ENCODE measurements at places on chromosomes 5 and 9.
A peak's percentile ranks its signal among the peaks of the same experiment; 100 is the strongest.

DNA sequence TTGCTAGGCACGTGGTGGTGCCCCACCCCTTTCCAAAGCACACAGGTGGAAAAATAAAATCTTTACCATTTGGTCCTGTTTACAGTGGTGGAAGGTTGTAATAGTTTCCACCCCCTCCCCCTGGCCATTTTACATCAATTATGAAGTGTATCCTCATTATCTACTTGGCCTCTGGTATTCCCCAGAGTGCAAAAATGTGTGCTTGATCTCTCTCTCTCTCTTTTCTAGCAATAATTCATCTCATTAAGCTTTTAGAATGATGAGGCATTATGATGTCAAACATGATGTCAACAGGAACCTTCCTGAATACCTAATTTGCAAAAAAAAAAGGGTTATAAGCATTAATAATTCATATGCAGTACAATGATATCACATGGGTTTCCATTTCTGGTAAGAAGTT lies 3.1 kb downstream of the PDE8B start:
- no peak for DNase-seq
- H3K4me1 ChIP-seq = no peaks in the 10 kb centered on the region
- no peaks in the 10 kb centered on the region for H3K36me3 ChIP-seq
- no peak overlapping the region for H3K27ac ChIP-seq
- H3K27me3 ChIP-seq = peaks cover 57% of the 10 kb centered on the region

GRCh38 chr9:5688109-5688508 lies 59.2 kb downstream of the RIC1 start:
- H3K27me3 ChIP-seq = no peaks in the 10 kb centered on the region
- DNase-seq = peak; percentile 31
- no peak overlapping the region for H3K4me3 ChIP-seq
- peaks cover 6% of the 10 kb centered on the region for H3K4me1 ChIP-seq
- H3K27ac ChIP-seq = no peak overlapping the region

GRCh38 chr9:35731415-35732184 lies 395 bp downstream of the TLN1 start:
- DNase-seq = no peak
- peaks cover 10% of the 10 kb centered on the region for H3K36me3 ChIP-seq
- peak overlapping the region; percentile 99 for H3K4me3 ChIP-seq
- H3K4me1 ChIP-seq = peaks cover 23% of the 10 kb centered on the region
- H3K27ac ChIP-seq = peak overlapping the region; percentile 90

- peaks cover 3% of the 10 kb centered on the region for H3K36me3 ChIP-seq
- H3K27me3 ChIP-seq = no peaks in the 10 kb centered on the region
- no peak overlapping the region for H3K4me3 ChIP-seq
Observed at GRCh38 chr9:120652934-120653333, 61.3 kb downstream of the MEGF9 start.

- no peak overlapping the region for H3K27ac ChIP-seq
- H3K27me3 ChIP-seq = no peaks in the 10 kb centered on the region
- DNase-seq = no peak
- peaks cover 3% of the 10 kb centered on the region for H3K4me1 ChIP-seq
- H3K36me3 ChIP-seq = no peaks in the 10 kb centered on the region
Observed at GRCh38 chr5:143140492-143141203, 262.8 kb downstream of the NR3C1 start.

DNA sequence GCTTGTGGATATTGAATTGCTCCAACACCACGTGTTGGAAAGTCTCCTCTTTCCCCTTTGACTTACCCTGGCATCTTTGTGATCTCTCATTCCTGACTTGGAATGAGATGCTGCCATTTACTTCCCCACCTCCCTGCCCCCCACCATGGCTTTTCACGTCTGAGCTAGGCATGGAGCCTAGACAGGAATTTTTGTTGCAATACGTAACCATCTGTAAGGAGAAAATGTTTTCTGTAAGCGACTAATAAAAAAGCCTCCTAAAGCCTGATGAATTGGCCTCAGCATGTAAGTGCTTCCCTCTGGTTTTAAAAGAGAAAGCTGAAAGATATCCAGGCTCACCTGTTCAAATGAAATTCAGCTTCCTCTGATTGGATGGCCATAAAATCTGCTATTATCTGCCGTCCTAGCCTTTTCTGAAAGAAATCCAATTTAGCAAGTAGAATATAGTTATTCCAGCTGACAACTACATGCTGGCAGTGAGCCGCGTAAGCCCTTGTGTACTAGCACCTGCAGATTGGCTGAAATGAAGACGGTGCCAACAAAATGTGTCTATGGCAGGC lies 200.1 kb downstream of the NSG2 start:
- no peak overlapping the region for H3K4me3 ChIP-seq
- H3K36me3 ChIP-seq = no peaks in the 10 kb centered on the region
- H3K27me3 ChIP-seq = no peaks in the 10 kb centered on the region
- no peak overlapping the region for H3K27ac ChIP-seq
- H3K4me1 ChIP-seq = no peaks in the 10 kb centered on the region

GRCh38 chr5:62600560-62601252 lies 22.1 kb downstream of the LRRC70 start:
- no peaks in the 10 kb centered on the region for H3K27me3 ChIP-seq
- H3K4me1 ChIP-seq = no peaks in the 10 kb centered on the region
- DNase-seq = no peak
- H3K4me3 ChIP-seq = no peak overlapping the region

GRCh38 chr5:82413302-82414040 lies 135.3 kb upstream of the RPS23 start:
- peak; percentile 83 for DNase-seq
- H3K27ac ChIP-seq = peak overlapping the region; percentile 100
- no peaks in the 10 kb centered on the region for H3K27me3 ChIP-seq
- no peak overlapping the region for H3K4me3 ChIP-seq
- no peaks in the 10 kb centered on the region for H3K36me3 ChIP-seq

DNA sequence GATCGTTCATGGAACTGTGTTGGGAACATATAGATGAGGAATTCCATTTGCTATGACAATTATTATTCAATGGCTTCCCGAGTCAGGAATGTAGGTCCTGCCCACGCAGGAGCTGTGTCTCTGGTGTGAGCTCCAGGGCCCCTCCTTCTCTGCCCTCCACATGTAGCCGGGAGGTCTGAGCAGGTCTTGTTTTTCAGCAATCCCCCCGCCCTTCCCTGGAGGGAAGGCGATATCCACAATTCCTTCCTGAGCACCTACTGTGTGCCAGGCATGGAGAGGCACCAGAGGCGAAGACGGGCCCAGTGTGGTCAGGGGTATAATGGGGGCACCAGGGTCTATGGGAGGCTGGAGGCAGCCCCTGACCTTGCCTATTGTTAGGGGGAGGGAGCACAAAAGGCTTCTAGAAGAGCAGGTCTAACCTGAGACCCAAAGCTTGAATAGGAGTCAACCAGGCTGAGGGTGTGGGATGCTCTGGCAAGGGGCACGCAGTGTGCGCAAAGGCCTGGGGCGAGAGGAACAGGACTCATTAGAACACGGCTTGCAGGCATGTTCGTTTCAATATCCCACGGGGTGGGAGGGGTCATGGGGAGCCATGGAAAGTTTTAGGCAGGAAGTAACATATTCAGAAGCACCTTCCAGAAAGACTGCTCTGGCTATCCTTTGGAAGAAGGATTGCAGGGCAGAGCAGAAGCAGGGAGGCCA lies 154.9 kb downstream of the C9orf50 start:
- no peak overlapping the region for H3K27ac ChIP-seq
- peaks cover 16% of the 10 kb centered on the region for H3K4me1 ChIP-seq
- no peak overlapping the region for H3K4me3 ChIP-seq
- no peaks in the 10 kb centered on the region for H3K36me3 ChIP-seq

DNA sequence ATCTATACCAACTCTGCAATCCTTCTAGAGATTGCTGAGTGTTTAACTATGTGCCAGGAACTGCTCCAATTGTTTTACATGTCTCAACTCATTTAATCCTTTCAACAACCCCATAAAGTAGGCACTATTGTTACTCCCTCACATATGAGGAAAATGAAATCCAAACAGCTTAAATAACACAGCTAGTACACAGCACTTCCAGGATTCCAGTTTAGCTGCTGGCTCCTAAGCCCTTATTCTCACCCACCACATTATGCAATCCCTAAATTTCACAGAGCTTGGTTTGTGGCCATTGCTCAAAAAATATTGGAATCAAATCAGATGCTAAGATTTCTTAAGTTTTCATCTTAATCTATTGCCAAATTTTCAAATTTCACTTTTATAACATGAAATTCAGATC lies 84.9 kb downstream of the PRELID2 start:
- H3K36me3 ChIP-seq = no peaks in the 10 kb centered on the region
- no peaks in the 10 kb centered on the region for H3K27me3 ChIP-seq
- H3K4me1 ChIP-seq = 0 out of 2 replicates have a peak, but pooled peaks cover 4% of the 10 kb centered on the region

GRCh38 chr5:88045931-88046461 lies 222.6 kb downstream of the TMEM161B start:
- no peak overlapping the region for H3K27ac ChIP-seq
- H3K4me3 ChIP-seq = no peak overlapping the region
- no peaks in the 10 kb centered on the region for H3K27me3 ChIP-seq
- H3K36me3 ChIP-seq = no peaks in the 10 kb centered on the region

DNA sequence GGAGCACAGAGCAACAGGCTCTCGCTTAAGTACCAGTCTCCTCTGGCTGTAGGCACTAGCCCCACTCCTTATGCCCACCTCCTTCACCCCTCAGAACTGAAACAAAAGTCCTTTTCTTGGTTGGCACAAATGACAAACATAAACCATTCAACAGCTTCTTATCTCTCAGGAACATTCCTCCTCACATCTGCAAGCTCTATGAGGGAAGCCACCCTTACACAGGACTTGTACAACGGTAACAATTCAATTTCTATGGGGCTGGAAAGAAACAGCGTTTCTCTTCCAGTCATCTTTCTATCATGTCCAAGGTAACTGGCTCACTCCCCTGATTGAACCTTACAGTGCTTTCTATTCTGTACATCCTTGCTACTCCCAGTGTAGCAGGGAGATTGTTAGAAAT lies 74.1 kb downstream of the CSF2 start:
- no peak overlapping the region for H3K4me3 ChIP-seq
- no peak for DNase-seq
- H3K36me3 ChIP-seq = no peaks in the 10 kb centered on the region
- H3K27ac ChIP-seq = no peak overlapping the region

- H3K27ac ChIP-seq = no peak overlapping the region
- H3K27me3 ChIP-seq = no peaks in the 10 kb centered on the region
- no peaks in the 10 kb centered on the region for H3K4me1 ChIP-seq
- H3K36me3 ChIP-seq = peaks cover 25% of the 10 kb centered on the region
- peak; percentile 26 for DNase-seq
Observed at GRCh38 chr5:74772359-74772758, 5.3 kb downstream of the NSA2 start.

- H3K36me3 ChIP-seq = no peaks in the 10 kb centered on the region
- peaks cover 5% of the 10 kb centered on the region for H3K4me1 ChIP-seq
- no peaks in the 10 kb centered on the region for H3K27me3 ChIP-seq
- H3K27ac ChIP-seq = no peak overlapping the region
- no peak for DNase-seq
Observed at GRCh38 chr9:137432687-137433348, 8.3 kb downstream of the ENTPD8 start.

DNA sequence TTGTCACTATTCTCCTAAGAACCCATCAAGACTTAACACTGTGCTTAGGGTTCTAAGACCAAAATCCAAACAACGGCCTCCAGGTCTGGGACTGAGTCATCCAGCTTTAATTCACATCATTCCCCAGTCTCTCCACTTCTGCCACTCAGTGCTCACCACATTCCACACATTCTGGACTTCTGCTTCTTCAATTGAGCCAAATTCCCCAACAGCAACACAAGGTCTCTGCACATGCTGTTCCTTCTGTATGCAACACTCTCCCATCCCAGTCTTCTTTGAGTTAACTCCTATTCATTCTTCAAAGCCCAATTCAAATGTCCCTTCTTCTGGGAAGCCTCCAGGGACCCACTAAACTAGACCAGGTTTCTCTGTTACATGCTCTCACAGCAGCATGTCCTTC lies 97.8 kb downstream of the GPR21 start:
- peak; percentile 75 for DNase-seq
- H3K27me3 ChIP-seq = no peaks in the 10 kb centered on the region
- no peak overlapping the region for H3K4me3 ChIP-seq
- peaks cover 2% of the 10 kb centered on the region for H3K4me1 ChIP-seq
- H3K36me3 ChIP-seq = no peaks in the 10 kb centered on the region
- H3K27ac ChIP-seq = no peak overlapping the region

- peaks cover 15% of the 10 kb centered on the region for H3K4me1 ChIP-seq
- H3K4me3 ChIP-seq = no peak overlapping the region
- no peaks in the 10 kb centered on the region for H3K27me3 ChIP-seq
- H3K36me3 ChIP-seq = no peaks in the 10 kb centered on the region
Observed at GRCh38 chr9:70557661-70558369, 143.4 kb upstream of the KLF9 start.

GRCh38 chr9:132763574-132763973 lies 93.3 kb downstream of the GTF3C4 start:
- H3K27ac ChIP-seq = no peak overlapping the region
- no peaks in the 10 kb centered on the region for H3K36me3 ChIP-seq
- peaks cover 20% of the 10 kb centered on the region for H3K27me3 ChIP-seq
- H3K4me3 ChIP-seq = no peak overlapping the region

GRCh38 chr5:156589946-156590216 lies 260.2 kb upstream of the PPP1R2B start:
- H3K4me1 ChIP-seq = peaks cover 4% of the 10 kb centered on the region
- H3K27ac ChIP-seq = no peak overlapping the region
- H3K4me3 ChIP-seq = no peak overlapping the region
- peaks cover 8% of the 10 kb centered on the region for H3K36me3 ChIP-seq

GRCh38 chr5:147858565-147858964 lies 19.9 kb upstream of the SCGB3A2 start:
- no peak overlapping the region for H3K4me3 ChIP-seq
- no peaks in the 10 kb centered on the region for H3K4me1 ChIP-seq
- no peak overlapping the region for H3K27ac ChIP-seq
- DNase-seq = no peak

DNA sequence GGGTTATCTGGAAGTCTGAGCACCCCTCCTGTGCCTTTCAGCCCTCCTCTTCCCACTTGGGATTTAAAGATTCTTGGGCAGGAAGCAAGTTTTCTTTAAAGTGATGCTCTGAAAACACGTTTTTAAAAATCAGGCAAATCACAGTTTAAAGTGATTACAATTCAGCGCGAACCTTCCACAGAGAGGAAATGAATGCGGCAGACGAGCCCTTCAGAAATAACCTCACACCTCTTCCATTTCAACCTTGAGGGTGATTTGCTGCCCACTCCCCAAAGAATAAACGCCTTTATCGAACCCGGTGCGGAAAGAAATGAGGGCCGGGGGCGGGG lies 2.3 kb upstream of the EFNA5 start:
- H3K27me3 ChIP-seq = peaks cover 8% of the 10 kb centered on the region
- H3K36me3 ChIP-seq = no peaks in the 10 kb centered on the region
- H3K27ac ChIP-seq = no peak overlapping the region
- H3K4me3 ChIP-seq = peak overlapping the region; percentile 52
- DNase-seq = peak; percentile 19
- no peaks in the 10 kb centered on the region for H3K4me1 ChIP-seq

GRCh38 chr5:172389578-172390112 lies 64.7 kb downstream of the SH3PXD2B start:
- H3K27me3 ChIP-seq = no peaks in the 10 kb centered on the region
- H3K4me1 ChIP-seq = peaks cover 4% of the 10 kb centered on the region
- H3K4me3 ChIP-seq = no peak overlapping the region
- no peak for DNase-seq
- H3K27ac ChIP-seq = no peak overlapping the region

DNA sequence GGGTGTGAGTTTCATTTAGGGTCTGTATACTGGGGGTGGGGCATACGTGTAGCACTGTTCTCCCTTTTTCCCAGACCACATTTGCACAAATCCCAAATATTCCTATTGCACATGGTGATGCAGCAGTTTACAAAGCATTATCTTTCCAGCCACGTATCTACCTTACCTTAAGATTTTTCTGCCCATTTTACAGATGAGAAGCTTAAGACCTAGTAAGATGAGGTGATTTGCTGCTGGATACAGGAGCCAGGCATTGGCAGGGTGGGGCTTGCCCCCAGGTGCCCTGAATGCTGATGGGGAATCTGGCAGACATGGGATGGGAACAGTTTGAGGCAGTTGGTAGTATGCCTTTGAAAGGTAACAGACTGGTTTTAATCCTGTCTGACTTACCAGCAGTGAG lies 12.5 kb downstream of the LHX2 start:
- no peak overlapping the region for H3K27ac ChIP-seq
- peaks cover 76% of the 10 kb centered on the region for H3K27me3 ChIP-seq
- H3K4me1 ChIP-seq = no peaks in the 10 kb centered on the region
- H3K4me3 ChIP-seq = no peak overlapping the region
- no peaks in the 10 kb centered on the region for H3K36me3 ChIP-seq
